T1000 (cell line): ENCODE measurements at places on chromosomes 12 and 14.

DNA sequence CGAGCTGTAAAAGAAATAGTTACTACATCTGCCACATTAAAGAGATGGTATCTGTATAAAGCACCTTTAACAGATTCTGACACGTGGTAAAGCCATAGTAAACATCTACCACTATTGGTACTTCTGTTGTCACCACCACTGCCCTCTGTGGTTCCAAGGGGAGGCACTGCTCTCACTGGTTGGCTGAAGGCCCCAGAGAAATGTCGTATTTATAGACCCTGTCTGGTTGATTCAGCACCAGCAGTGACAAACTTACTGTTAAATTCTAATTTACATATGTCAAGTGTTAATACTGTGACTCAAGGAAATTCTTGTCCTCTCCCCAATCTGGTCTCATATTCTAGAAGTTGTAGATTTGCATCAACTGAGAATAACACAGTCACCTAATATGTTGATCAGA is 281.1 kb downstream of the ERC1 start:
- no peak for DNase-seq

GRCh38 chr14:69328765-69329164 is 68.8 kb downstream of the GALNT16 start:
- DNase-seq, result no peak

GRCh38 chr12:132338781-132339180 is 9.4 kb upstream of the GALNT9 start:
- no peak for DNase-seq

DNA sequence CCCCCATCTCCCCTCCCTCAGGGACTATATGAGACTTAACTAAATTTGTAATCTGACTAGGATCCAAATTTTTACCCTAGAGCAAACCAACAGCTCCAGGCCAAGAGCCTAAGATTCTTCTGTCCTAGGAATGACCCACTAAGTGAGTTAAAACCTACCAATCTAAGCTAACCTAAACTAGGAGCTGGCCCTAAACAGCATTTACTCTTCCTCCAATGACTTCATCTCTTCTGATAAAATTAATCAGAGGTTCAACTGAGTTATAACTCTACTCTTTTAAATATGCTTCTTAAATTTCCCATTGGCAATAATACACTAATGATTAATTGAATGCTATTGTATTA is 39.9 kb upstream of the TMPO start:
- DNase-seq, result no peak

DNA sequence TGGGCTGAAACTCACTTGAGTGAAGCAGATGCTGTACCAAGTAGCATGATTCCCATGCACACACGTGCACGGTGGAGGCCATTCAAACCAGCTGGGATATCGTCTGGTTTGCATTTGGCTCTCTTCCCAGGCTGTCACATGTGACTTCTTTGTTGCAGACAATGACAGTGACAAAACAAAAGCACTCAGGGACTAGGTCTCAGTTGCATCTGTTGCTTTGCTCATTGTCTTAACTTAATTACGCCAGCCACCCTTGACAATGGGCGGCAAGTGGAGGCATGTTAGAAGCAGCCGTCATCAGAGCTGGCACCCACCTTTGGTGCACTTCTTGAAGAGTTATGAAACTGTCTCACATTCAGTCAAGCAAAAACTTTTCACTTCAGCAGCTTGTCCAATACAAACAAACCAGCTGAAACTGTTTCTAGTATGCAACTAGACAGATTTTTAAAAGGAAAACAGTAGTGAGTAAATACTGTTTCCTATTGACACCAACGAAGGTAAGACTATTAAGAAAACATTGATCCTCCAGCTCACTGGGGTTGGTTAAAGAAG is 74.3 kb downstream of the IGF1 start:
- no peak for DNase-seq

DNA sequence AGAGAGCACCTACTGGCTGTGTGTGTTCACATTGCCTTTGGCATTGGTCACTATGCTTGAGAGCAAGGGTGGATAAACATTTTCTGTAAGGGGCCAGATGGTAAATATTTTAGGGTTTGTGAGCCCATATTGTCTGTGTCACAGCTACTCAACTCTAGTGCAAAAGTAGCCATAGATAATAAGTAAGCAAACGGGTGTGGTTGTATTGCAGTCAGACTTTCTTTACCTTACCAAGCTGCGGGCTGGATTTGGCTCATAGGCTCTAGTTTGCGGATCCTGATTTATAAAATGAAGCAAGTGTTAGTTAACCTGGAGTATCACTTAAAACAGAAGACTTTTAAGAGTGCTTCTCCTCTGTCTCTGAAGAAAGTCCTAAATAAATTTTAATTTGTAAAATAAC is 169.0 kb downstream of the KICS2 start:
- DNase-seq, result no peak

- DNase-seq, result no peak
Observed at GRCh38 chr14:53273671-53274072, 120.5 kb upstream of the DDHD1 start.

DNA sequence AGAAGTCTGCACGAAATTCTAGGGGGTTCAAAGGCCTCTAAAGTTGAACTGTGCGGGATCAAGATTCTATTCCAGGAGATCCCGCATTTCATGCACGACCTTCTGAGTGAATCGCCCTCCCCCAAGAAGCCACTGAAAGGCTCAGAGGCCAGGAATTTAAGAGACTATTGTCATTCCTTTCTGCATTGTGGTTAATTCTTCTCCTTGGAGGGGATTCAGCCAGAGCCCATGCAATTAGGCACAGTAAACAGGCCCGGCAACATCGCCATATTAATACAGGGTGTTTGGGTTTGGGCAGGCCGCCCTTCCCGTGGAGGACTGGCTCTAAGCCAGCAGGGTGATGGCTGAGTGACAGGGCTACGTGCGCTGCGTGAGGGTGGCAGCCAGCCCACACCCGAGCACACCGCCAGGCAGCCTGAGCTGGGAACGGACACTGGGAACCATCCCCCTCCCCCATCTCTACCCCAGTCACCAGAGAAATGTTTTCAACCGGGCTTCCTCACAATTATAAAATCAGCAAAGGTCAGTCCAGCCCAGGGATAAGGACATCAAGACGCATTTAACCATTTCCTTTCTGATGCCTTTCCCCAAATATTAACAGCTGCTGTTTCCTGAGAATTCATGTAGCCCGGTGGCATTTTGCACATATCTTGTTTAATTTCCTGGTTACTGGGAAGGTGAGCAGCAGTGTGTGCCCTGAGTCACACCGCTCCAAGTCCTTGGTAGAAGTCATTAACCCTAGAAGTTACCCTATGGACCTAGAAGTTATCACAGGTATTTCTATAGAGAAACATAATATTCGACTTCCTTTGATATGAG is 12.5 kb downstream of the EGLN3 start:
- DNase-seq, result no peak

DNA sequence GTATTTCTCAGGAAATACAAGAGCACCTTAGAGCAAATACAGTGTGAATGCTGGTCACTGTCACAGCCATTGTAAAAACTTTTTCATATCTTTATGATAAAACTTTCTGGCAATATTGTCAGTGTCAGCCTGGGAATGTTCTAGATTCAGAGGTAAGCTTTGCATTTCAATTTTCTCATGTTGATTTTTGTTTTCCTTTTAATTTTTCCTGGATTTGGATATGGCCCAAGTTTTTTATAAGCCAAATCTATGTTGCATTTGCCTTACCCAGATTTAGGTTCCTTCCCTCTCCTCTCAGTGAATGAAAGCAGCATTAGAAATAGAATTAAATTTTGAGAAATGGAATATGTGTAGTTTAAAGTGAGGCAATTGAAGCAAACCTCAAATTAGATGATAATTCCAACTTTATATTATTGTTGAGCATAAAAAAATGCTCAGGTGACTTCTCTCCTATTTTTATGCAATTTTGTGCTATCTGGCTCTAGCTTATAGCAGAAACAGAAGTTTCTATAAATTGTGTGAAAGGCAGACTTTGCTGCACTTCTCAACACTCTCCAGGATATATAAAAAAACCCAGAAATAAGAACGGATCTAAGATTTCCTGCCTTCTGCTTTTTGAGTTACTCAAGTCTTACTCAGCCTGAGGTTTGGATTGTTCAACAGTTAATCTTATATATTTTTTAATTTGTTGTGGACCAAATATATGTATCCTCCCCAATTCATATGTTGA is 368.2 kb upstream of the PRICKLE1 start:
- DNase-seq, result no peak

DNA sequence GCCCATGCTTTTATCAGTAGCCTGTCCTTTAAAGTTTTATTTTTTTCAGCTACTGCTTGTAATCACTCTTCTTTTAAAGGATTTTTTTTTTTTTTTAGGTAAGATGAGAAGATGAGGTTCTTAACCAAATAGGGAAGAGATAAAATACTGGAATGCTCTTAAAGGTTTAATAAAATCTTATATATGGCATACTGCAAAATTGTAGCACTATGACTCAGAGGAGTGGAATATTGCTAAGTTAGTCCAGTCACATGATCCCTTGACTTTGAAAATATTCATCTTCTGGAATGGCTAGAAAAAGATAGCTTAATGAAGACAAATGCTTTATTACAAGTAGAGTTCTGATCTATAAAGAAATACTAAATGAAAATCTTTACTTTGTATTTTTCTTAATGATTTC is 116.6 kb downstream of the NAV3 start:
- DNase-seq, result no peak

DNA sequence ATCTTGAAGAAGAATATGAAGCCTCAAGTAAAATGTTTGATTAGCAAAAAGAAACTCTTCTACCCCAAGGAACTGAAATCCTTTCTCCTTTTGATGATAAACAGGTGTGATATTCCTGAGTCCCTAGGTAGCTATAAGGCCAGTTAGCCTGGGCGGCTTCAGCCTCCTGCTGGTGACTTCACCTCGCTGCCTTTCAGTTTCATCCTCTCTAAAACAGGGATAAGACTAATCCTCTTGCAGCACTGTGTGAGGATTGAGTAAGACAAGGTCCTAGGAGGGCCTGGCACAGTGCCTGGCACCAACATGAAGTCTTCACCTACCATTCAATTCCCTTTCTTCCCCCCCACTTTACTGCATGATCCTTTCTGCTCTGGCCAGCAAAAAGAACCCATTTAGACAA is 42.1 kb downstream of the CIT start:
- no peak for DNase-seq
